ENCODE measurements at places on chromosomes 12 and 14.

DNA sequence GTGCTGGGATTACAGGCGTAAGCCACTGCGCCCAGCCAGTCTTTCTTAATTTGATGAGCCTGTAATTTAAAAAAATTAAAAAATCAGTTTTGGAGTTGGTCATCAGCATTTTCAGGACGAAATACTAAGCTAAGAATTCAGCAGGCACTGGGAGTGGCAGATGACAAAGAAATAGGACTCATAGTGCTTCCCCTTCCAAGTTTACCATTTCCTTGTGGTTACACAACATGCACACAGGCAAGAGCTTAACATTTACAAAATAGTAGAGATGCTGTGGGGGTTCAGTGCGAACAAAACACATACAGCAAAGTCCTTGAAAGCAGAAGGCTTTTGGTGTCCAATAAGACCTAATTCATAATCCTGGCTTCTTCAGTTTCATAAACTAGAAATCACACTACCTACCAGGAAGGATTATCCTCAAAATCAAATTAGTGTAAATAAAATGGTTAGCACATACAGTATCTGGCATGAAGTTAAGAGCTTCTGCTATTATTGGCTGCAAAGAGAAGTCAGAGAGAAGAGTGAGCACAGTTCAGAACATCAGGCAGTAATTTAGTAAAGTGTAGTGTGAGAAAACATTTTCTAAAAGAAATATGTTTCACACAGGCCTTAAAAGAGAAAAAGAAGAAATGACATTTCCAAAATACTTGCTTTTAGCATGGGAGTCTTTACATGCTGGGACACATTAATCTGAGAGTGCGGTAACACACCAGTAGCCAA, 22.2 kb upstream of the KIF21A start:
- DNase-seq: no peak

DNA sequence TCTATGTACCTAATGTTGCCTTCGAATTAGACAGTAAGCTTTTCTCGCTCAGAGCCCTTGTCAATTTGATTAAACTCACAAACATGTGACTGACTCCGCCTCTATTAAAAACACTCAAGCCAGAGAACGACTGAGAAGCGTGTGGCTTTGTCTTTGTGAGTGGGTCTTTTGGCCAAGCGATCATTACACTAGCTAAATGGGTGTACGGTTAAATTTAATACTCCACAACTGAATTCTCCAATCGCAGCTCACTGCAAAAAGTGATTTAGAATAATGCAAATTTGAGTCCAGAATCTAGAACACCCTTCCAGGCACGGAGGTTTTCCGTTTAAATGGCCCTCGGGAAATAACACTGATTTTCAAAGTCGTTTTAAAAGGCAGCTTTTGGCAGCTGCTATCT, 253.7 kb downstream of the EFCAB11 start:
- DNase-seq: no peak

- no peak for DNase-seq
These were observed 61.4 kb upstream of the MANSC4 start for GRCh38 chr12:27841392-27841882.

GRCh38 chr12:79183926-79184325, 319.4 kb downstream of the SYT1 start:
- no peak for DNase-seq

DNA sequence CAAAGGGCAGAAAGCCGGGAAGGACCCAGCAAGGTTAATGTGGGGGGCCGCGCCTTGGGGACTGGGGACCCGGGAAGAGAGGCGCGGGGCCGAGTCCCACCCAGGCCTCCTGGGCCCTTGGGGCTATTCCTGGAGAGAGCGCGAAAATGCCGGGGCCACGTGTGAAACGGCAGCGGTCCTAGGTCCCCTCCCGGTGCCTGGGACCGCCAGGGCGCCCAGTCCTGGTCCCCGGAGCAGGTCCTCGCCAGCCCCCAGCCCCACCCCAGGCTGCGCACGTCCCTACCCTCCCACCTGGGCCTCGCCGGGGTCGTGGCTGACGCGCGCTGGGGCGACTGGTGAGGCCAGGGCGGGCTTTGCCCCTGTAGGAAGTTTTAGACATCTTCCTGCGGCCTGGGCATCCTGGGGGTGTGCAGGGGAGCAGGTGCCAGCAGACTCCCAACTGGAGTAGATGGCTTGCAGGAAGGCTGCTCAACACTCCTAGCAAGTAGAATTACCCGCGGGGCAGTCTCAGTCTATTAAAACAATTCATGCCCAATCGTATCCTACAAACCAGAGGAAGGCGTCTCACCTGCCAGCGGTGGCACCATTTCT, 708 bp downstream of the FAR2 start:
- DNase-seq: no peak

GRCh38 chr12:94240171-94240570, 91.8 kb downstream of the PLXNC1 start:
- DNase-seq: no peak

- DNase-seq: no peak
These were observed 46.3 kb downstream of the PHETA1 start for GRCh38 chr12:111322336-111323250.

GRCh38 chr14:104680056-104680805, 9.2 kb upstream of the INF2 start:
- DNase-seq: peak; percentile 37

GRCh38 chr12:64545081-64545382, 65.3 kb upstream of the RASSF3 start:
- DNase-seq: no peak

- no peak for DNase-seq
These were observed 25.1 kb upstream of the LRTM2 start for GRCh38 chr12:1795221-1795784.

GRCh38 chr12:109773384-109774011, 59.7 kb downstream of the TRPV4 start:
- DNase-seq: no peak

DNA sequence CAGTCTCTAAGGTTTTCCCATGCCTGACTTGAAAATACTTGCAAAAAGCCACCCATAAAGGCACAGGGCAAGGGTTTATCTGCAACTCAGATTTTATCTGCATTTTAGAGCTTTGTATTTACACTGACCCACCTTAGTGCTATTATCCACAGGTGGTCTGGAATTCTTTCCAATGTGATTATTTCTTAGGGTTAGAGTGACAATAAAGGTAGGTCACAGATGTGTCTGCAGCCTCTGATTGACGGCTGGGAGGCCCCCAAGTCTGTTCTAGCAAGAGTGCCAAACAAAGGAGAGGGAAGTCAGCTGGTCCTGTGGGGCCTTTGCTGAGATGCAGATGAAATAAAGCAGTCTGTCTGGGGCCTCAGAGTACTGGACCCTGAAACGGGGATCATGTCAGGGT, 64.0 kb downstream of the FRMD6 start:
- DNase-seq: no peak

- DNase-seq: no peak
These were observed 80.1 kb upstream of the PDZRN4 start for GRCh38 chr12:41108032-41108431.

DNA sequence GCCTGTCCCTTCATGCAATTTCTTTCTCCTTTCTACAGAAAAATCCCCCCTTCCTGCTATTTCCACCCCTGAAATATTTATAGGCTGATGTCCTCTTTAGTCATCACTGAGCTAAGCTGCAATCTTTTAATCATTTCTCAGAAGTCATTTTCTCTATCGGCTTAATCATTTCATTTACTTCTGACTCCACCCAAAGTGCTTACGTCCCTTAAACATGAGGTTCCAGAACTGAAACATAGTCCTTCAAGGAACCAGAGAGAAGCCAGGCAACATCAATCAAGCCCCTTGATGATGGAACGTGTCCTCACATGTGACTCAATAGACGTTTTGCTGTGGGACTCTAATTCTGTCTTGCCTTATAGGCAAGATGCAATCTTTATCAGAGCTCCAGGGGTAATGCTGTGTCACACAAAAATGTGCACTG, 148.7 kb upstream of the KRR1 start:
- DNase-seq: peak; percentile 93

GRCh38 chr14:64758691-64759554, 54.7 kb downstream of the PLEKHG3 start:
- peak; percentile 17 for DNase-seq

GRCh38 chr12:39772821-39773259, 153.2 kb upstream of the ABCD2 start:
- no peak for DNase-seq

- DNase-seq: no peak
These were observed 76.1 kb downstream of the TTC7B start for GRCh38 chr14:90740081-90740480.

DNA sequence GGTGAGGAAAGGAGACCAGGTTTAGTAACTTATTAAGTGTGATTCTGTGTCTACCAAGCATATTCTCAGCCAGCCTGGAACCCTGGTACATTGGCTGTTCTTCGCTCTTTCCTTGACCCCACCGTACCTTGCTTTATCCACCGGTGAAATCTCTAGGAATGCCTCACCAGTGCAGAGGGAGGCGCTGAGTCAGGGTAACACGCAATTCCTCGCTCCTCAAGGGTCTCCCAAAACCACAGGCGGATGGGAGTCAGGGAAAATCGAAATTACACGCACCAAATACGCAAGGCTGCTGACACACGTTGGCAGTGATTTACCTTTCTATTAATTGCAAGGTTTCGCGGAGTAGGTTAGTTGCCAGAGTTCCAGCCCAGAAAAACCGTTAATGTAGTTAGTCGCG, 845 bp downstream of the L3HYPDH start:
- DNase-seq: peak; percentile 70

DNA sequence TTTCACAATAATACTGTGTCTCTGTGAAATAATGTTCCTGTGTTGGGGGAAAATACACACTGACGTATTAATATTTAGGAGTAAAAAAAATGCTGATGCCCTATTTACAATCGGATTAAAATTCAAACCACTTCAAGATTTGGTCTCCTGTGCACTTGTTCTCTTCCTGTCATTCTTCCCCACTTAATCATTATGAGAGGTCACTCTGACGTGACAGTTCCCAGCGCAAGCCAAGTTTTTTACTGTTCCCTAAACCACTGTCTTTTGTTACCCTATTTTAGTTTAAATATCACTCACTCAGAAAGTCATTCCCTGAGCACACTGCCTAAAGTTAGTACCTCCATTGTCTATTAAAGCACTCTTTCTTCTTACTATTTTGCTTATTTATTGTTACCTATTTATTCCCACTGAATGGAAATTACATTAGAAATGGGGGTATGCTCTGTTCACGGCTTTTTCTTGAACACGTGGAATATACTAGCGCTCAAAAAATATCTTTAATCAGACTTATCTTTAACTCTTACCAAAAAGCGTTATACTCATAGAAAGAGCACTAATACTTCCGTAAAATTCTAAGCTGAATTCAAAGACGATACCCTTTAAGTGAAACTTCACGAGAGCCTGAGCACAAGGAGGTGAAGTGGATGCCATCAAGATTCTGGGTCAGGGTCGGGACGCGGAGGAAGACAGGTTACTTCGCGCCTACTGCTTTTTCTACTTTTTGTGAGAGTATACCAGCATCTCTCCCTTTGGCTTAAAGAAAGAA, 670 bp upstream of the PSMA3 start:
- peak; percentile 6 for DNase-seq

DNA sequence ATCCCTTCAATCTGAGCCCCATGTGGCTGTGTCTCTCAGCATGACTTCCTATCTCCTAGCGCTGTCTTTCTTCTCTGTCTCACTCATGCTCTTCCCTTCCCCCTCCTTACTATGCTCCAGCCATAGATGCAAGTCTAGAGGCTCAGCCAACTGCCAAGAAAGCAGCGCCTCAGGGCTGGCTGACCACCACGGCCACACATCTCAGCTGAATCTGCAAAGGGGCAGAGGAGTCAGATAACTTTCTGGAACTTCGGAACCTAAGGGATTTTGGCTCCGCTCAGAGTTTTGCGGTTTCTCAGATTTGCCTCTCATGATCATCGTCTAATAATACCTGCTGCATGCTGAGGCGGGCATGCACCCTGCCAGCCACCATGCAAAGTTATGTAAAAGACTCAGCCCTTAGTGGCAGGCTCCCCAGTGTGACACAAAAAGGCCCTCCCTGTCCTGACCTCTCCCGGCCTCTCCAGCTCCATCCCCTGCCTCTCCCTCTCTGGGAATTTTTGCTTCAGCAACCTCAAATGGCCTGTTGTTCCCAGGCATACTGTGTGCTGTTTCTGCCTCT, 5.0 kb upstream of the FGF6 start:
- no peak for DNase-seq

- no peak for DNase-seq
These were observed 15.3 kb upstream of the NUDT14 start for GRCh38 chr14:105196265-105196960.

GRCh38 chr14:105126981-105127329, 41.6 kb downstream of the JAG2 start:
- DNase-seq: no peak

GRCh38 chr14:69692594-69692993, 74.3 kb upstream of the SRSF5 start:
- DNase-seq: no peak

Measured in RCC 7860 (cell line).